NCI-H1930 (cell line): ENCODE measurements at places on chromosomes 1 and 21.

DNA sequence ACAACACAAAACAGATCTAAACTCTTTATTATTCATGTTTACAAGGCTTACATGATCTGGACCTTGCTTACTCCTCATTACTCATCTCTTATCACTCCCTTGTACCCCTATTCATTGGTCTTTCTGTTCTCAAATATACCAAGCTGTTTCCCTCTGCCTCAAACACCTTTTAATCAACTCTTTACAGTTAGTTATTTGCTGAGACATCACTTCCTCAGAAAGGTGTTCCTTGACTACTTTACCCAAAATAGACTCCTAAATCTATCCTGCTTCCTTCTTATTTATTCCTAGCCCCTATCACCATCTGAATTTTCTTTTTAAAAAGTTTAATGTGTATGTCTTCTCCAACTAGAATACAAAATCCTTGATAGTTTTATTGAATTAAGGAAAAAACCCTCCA is 100.6 kb upstream of the SLFNL1 start:
- no peak for DNase-seq

GRCh38 chr1:71774705-71775104 is 507.6 kb downstream of the NEGR1 start:
- DNase-seq, result no peak

DNA sequence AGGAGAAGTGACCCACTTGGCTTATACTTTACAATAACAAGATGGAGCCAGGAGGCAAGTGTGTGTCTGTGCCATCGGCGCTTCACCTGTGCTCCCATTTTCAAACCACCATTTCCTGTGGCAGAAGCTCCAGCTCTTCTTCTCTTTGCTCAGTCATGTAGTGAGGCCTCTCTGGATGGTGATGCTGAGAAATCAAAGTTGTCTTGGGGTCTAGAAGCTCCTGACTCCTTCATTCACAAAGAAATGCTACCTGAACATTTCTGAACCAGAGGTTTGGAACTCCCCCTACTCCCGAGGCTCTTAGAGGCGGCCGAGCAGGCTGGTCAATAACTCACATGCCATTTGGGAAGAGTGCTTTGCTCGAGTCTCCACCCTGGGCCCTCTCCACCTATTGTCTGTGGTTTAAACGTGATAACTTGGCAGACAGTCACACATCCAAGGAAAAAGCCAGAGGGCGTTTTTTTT is 18.0 kb downstream of the SLAMF1 start:
- no peak for DNase-seq

DNA sequence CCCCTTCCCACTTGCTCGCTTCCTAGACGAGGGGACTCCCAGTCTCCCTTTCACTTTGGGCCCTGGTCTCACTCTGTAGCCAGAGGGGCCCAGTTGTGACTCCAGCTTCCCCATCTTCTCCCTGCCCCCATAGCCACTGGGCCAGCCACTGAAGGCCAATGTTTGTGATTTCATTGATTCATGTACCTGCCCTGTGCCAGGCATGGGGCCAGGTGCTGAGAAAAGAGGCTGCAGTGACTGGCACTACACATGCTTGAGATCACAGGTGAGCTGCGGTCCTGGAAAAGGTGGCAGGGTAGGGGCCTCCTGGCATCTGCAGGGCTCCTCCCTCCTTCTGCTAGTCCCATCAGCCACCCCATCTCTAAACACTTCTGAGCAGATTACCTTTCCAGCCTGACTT is 345.3 kb upstream of the VAMP3 start:
- DNase-seq, result no peak

DNA sequence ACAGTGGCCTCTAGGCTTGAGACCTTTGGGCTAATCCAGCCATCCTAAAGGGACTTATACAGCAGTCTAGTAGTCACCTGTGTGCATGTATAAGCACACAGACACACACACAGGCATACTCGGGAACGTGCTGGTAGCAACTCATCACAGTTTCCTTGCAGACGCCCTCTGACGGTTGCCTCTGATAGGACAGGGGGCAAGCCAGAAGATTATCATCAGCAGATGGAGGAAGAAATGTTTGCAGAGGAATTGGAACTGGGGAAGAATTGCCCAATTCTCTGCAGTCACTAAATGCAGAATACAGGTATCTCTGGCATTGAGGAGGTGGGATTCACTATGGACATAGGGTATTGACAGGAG is 222.2 kb downstream of the C1orf94 start:
- no peak for DNase-seq
